MV-4-11 (cell line): ENCODE measurements at places on chromosomes 2 and 18.

- DNase-seq = no peak
Measured at GRCh38 chr2:61910603-61911002, 5.1 kb downstream of the COMMD1 start.

DNA sequence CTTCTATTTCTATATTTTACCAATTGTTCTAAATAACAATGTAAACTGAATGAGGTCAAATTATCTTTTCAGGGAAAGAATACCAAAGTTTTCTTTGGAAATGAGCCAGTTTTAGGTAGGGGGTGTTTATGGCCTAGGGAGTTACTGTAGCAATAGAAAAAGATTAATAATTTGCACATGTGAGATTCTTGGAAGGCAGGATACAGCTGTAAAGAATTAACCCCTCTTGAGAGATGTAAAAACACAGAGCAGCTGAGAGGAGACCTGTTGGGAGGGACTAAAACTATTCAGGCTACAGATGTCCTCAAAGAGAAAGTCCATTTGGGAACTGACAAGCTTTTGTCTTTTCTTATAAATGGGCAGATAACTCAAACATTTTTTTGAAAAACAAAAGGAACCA, 182.2 kb downstream of the FIGN start:
- DNase-seq = no peak

- DNase-seq = peak; percentile 70
Measured at GRCh38 chr2:132804051-132804450, 134.0 kb upstream of the LYPD1 start.

DNA sequence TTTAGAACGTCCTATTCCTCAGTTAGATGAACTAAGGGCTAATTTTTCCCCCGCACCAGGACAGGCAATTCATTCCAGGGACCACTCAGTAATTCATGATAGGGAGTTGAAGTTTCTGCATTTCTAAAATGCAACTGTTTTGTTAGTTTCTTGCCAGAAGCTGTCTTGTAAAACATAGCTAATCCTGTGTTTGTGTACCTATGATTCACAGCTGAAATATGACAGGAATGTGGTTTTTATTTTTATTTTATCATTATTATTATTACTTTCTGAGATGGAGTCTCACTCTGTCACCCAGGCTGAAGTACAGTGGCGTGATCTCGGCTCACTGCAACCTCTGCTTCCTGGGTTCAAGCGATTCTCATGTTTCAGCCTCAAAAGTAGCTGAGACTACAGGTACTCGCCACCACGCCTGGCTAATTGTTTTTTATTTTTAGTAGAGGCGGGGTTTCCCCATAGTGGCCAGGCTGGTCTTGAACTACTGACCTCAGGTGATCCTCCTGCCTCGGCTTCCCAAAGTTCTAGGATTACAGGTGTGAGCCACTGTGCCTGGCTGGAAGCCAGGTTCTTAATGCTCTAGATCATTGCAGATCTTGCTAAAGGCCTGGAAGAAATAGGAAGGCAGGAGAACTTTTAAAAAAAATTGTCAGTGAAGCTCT, 154.8 kb upstream of the FHL2 start:
- no peak for DNase-seq

DNA sequence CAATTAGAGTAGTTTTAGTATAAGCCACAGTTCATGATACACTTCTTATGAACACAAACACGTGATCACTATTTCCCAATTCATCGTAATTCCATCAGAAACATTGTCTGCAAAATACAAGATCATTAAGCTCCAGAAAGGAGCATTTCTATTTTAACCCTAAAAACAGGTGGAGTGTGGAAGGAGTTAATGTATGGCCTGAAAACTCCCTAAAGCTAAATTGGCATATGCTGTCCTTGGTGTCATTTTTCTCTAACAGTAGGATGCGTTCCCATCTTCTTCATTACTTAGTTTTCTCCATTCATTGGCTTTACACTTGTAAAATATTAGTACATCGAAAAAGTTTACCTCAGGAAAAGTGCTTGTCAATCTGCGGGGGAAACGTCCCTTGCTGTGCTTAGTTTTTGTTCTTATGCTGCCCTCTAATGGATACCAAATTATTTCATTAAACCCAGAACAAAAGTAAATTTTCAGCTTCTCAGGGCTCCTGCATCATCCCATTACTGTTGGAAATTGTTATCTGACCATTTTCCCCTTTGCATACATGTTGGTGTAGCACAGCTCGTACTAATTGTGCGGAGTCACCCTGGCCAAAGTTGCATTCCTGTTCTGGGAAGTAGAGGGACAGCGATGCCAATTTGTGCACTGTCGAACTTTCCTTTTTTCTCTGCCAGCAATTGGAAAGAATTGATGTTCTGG, 153.4 kb downstream of the GPD2 start:
- peak; percentile 17 for DNase-seq

- DNase-seq = peak; percentile 63
Measured at GRCh38 chr2:229947544-229947943, 25.2 kb downstream of the FBXO36 start.

DNA sequence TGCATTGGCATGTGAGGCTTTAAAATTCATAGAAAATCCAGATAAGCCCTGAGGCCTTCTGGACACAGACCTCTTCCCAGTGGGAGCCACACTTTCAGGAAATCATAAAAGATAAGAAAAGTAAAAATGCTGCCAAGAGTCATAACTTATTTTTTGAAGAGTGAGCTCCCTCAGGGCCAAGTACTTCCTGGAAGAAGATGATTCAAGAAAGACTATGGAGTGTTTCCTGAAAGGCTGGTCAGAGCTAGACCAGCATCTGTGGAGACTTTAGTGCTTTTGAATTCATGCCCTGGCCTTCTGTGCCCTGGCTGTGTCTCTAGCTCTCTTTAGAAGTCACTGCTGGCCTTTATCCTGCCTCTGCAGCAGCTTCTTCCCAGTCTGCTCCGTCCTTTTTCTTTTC, 6.4 kb upstream of the XDH start:
- no peak for DNase-seq

- no peak for DNase-seq
Measured at GRCh38 chr2:128684523-128684922, 365.9 kb upstream of the HS6ST1 start.

- no peak for DNase-seq
Measured at GRCh38 chr2:201685156-201685555, 13.3 kb downstream of the MPP4 start.

- no peak for DNase-seq
Measured at GRCh38 chr18:47779381-47779780, 151.1 kb downstream of the SMAD2 start.

DNA sequence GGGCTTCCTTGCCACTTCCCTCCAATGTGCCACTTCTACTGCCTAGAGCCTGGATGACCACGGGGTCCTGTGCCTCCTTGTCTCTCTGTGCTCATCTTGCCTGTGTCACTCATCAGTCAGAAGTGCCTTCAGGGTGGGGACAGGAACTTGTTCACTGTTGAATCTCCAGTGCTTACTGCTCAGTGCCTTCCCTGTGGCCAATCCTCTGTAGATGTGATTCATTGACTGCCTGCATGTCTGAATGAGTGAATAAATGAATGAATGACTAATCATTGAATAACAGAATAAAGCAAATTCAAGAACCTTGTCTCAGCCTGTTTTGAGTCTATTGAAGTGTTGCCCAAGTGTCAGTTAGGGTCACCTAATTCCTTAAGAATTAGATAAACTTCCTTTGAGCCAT, 42.3 kb upstream of the FAM136A start:
- DNase-seq = no peak

GRCh38 chr18:32355896-32356295, 114.8 kb downstream of the GAREM1 start:
- no peak for DNase-seq

GRCh38 chr2:240503848-240504247, 53.9 kb downstream of the ANKMY1 start:
- DNase-seq = no peak

- no peak for DNase-seq
Measured at GRCh38 chr2:58131191-58132011, 84.8 kb downstream of the VRK2 start.

GRCh38 chr2:105125920-105126319, 88.1 kb downstream of the MRPS9 start:
- no peak for DNase-seq

- DNase-seq = peak; percentile 72
Measured at GRCh38 chr18:23141104-23141999, 6.1 kb downstream of the CABLES1 start.

DNA sequence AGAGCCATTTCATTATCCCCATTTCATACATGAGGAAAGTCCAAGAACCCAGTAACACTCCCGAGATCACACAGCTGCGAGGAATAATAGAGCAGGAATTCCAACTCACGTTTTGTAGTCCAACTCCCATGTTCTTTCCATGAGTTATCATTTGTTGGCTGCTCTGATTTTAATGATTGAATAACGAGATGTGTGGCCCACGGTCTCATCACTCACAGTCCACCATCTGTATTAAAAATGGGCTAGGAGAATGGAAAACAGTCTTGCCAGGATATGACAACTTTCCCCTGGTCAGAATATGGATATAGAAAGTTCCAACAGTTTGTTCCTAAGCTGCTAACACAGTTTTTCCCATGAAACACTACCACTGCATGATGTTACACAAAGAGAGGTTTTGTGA, 147.5 kb downstream of the METTL4 start:
- DNase-seq = no peak

GRCh38 chr2:78541088-78541450, 484.4 kb upstream of the REG3G start:
- no peak for DNase-seq

- DNase-seq = no peak
Measured at GRCh38 chr2:106868275-106868674, 17.7 kb downstream of the ST6GAL2 start.

GRCh38 chr18:9944805-9945204, 31.0 kb downstream of the VAPA start:
- DNase-seq = no peak

- DNase-seq = peak; percentile 9
Measured at GRCh38 chr2:112884869-112885505, 26.0 kb upstream of the IL37 start.

DNA sequence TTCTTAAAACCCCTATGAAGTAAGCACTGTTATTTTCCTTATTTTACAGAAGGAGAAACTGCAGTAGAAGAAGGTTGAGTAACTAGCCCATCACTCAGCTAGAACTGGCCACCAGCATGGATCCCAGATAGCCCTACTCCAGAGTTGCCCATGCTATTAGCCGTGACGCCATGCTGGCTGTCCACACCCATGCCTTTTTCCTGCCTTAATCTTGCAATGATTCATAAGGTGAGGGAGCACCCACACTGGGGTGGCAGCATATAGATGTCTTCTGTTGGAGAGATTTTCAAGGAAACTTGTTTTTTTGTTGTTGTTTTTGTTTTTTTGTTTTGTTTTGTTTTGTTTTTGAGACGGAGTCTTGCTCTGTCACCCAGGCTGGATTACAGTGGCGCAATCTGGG, 204.1 kb upstream of the HAAO start:
- DNase-seq = no peak

GRCh38 chr2:107197594-107198294, 311.8 kb upstream of the ST6GAL2 start:
- DNase-seq = no peak

DNA sequence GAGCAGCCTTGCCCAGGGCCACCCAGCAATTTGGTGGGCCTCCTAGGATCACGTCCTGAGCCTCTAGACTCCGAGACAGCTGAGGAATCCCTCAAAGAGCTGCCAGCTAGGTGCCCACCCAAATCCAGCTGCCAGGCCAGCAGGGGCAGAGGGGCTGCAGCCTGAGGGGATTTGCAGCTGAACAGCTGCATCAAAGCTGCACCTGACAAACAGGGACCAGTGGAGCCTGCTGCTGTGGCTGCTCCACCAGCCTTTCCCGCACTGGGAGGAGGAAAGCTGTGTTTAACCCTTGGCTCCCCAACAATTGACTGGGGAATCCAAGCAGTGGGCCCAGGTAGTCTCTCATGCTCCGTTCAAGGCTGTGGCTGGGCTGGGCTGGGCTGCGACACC, 8.2 kb downstream of the ADRA2B start:
- no peak for DNase-seq

- no peak for DNase-seq
Measured at GRCh38 chr2:7424481-7424880, 507.3 kb downstream of the RNF144A start.

GRCh38 chr18:36066001-36066400, 1.4 kb downstream of the RPRD1A start:
- no peak for DNase-seq

DNA sequence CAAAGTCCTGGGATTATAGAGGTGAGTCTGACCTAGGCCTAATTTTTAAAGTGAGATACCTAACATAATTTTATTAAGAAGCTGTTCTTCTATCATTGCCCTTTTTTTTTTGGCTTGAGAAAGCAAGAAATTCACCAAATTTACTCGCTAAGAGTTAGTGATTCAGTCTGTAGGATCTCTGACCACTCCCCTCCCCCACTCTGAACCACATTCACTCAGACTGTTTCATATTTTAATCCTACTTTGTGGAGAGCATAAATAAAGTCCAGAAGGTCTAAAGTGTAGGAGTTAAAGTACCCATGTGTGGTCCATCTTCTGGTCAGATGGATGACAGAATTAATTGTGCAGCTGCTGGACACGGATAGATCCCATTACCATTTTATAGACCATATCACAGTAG, 115.8 kb upstream of the MGAT5 start:
- DNase-seq = peak; percentile 20

GRCh38 chr2:177909962-177910361, 162.6 kb downstream of the PDE11A start:
- peak; percentile 12 for DNase-seq

- DNase-seq = no peak
Measured at GRCh38 chr2:135664623-135665068, 77.0 kb upstream of the UBXN4 start.

- no peak for DNase-seq
Measured at GRCh38 chr2:122100346-122100745, 344.9 kb downstream of the TSN start.

- DNase-seq = peak; percentile 45
Measured at GRCh38 chr2:235595422-235596010, 101.7 kb downstream of the AGAP1 start.

GRCh38 chr2:207042841-207043240, 103.5 kb downstream of the CPO start:
- no peak for DNase-seq
